ENCODE measurements at places on chromosomes 13 and 19.

- no peak for DNase-seq
Observed at GRCh38 chr13:42650506-42650905, 76.6 kb downstream of the TNFSF11 start.

- DNase-seq, result no peak
Observed at GRCh38 chr19:6023085-6023682, 45.2 kb upstream of the RANBP3 start.

- no peak for DNase-seq
Observed at GRCh38 chr13:36530050-36530789, 97.9 kb downstream of the CCNA1 start.

GRCh38 chr13:69108486-69108885 lies 999.1 kb upstream of the ATXN8OS start:
- no peak for DNase-seq

DNA sequence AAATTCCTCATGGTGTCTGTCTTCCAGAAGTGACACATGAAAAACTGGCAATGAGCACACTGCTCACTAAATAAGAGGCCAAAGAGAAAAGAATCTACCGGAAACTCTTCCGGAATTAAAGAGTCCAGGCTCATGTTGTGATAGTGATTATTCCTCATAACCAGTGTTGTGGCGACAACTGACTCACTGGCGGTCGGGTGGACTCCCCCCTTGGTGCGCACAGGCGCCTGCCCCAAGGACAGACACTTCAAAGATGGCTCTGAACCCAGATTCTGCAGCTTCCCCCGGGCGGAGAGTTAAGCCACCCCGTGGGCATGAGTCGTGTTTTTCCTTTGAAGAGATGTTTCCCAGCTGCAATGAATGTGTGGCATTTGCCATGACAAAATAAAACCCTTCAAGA lies 10.3 kb downstream of the IL17D start:
- no peak for DNase-seq

- DNase-seq, result no peak
Observed at GRCh38 chr13:23608701-23609413, 38.6 kb downstream of the TNFRSF19 start.

GRCh38 chr19:33256261-33256660 lies 30.6 kb upstream of the SLC7A10 start:
- DNase-seq, result no peak

DNA sequence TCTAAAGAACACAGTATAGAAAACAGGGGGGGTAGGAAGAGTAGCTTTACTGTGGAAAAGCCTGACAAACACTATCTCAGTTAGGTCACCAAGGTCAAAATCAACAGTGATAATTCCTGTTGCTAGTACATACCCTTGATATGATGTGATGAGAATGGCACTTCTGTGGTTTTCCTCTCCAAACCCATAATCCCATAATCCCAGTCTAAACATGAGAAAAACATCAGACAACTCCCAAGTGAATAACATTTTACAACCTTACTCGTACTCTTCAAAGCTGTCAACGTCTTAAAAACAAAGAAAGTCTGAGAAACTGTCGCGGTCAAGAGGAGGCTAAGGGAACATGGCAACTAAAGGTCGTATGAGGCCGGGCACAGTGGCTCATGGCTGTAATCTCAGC lies 137.6 kb downstream of the FOXO1 start:
- no peak for DNase-seq

GRCh38 chr13:77176350-77176749 lies 149.4 kb upstream of the FBXL3 start:
- DNase-seq, result no peak

DNA sequence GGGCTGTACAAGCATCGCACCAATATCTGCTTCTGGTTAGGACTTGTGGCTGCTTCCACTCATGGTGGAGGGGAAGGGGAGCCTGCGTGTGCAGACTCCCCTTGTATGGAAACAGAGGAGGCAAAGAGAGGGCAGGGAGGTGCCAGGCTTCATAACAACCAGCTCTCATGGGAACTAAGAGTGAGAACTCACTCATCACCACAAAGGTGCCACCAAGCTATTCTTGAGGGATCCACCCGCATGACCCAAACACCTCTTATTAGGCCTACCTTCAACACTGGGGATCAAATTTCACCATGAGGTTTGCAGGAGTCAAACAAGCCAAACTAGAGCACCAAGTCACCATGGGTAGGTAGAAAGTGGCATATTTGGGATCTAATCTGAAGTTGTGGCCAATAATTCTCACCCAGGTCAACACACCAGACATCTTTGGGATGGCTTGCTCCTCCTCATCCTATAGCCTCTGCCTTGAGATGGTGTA lies 46.4 kb downstream of the RUBCNL start:
- DNase-seq, result no peak

- DNase-seq, result no peak
Observed at GRCh38 chr13:78786459-78786858, 127.5 kb upstream of the OBI1 start.

- DNase-seq, result no peak
Observed at GRCh38 chr13:105363261-105364190, 1171.9 kb downstream of the EFNB2 start.

GRCh38 chr19:15287496-15287895 lies 44.8 kb downstream of the BRD4 start:
- no peak for DNase-seq

- no peak for DNase-seq
Observed at GRCh38 chr13:112441779-112442310, 65.7 kb downstream of the SPACA7 start.

- no peak for DNase-seq
Observed at GRCh38 chr19:56105090-56105701, 15.9 kb downstream of the ZNF787 start.

DNA sequence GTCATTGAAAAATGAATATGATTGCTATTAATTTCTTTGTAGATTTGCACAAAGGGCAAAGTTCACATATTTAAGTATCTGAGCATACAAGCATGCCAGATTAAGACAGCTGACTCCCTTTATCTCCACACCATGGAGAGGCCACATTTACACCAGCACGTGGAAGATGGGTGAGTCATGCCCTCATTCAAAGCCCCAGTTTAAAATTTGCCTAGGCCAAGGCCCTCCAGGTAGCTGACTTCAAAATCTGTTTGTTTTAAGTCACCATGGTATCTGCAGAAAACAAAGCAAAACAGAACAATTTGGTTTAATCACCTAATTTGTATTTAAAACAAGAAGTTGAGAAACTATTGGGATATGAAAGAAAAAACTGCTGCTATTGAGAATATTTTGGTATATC lies 109.2 kb downstream of the ESD start:
- DNase-seq, result no peak

DNA sequence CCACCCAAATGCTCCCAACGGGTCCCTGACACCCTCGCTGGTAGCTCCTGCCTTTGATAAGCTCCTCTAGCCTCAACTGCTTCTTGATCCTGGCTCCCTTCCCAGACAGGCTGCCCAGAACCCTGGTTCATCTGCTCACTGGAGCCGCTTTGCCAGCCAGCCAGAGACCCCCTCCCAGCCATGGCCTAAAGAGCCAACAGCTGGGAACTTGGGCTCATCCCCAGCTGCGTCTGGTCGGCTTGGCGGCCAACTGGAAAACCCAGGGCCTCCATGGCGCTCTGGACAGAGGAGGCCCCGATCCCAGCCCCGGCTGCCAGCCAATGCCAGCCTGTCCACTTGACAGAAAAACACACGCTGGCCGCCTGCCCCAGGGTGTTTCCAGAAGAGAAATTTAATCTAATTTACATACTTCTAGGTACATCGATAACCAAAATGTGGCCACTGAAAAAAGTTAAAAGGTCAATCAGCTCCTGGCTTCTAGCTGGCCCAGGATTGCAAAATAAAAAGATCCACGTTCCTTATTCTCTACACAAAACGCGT lies 3.0 kb upstream of the AKAP8L start:
- no peak for DNase-seq

GRCh38 chr13:65889368-65889767 lies 1340.8 kb downstream of the PCDH9 start:
- DNase-seq, result no peak

- no peak for DNase-seq
Observed at GRCh38 chr13:26749285-26749684, 11.3 kb downstream of the GPR12 start.

DNA sequence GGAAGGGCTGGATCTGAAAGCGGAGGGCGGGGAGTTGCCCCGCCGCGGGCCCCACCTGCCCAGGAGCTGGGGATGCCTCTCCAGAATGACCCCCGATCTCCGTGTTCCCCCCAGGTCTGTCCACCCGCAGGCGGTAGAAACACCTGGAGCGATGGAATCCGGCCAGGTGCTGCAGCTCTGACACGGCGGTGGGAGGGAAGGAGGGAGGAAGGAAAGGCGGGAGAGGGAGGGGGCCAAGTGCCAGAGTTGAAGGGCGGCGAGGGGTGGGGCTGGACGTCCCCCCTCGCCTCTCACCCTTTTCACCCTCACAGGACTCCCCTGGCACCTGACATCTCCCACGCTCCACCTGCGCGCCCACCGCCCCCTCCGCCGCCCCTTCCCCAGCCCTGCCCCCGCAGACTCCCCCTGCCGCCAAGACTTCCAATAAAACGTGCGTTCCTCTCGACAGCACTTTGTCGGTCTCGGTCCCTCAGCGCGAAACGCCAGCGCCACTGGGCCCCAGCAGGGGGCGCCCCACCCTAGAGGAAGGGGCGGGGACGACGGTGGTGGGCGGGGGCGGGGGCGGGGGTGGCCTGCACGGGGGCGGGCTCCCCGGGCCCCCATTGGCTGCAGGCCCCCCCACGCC lies 337 bp upstream of the FXYD7 start:
- DNase-seq, result no peak

- DNase-seq, result no peak
Observed at GRCh38 chr19:7228935-7229541, 65.2 kb downstream of the INSR start.

DNA sequence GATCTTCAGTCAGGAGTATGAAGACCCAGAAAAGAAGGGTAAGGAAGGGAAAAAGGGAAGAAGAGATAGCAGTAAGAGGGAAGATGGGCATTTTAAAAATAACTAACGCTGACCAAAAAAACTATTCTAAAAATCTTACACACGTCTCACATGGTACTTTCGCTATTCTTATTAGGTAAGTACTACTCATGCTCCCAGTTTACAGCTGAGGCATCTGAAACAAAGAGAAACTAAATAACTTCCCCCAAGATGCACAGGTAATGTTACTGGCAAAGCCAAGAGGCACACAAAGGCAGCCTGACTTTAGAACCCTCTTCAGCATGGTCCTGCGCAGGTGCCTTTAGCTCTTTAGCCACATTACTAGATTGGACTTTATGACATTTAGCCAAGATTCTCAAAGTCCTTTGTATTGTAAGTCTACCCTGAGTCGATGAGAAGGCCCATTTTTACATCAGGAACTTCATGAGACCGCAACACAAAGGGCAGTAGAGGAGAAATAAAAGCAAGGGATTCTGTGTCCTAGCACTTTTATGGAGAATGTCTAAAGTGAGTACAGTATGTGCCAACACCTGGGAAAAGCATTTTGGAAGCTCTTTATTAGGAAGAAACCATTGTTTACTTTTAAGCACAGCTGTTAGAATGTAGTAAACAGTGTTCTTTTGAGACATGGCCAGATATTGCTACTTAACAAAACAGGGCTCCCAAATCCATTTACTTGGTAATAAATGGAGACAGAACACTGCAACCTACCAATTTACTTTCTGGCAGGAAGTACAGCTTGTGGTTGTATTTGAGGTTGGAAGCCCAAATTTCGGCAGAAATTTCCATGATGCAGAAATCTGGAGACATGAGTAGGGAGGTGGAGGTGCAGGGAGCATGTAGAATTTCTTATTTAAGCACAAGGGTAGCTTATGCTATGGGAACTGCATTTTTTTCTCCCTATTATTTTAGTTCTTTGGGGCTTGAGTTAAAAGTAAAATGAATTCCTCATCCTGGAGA lies 250.7 kb downstream of the KCTD12 start:
- DNase-seq, result no peak

DNA sequence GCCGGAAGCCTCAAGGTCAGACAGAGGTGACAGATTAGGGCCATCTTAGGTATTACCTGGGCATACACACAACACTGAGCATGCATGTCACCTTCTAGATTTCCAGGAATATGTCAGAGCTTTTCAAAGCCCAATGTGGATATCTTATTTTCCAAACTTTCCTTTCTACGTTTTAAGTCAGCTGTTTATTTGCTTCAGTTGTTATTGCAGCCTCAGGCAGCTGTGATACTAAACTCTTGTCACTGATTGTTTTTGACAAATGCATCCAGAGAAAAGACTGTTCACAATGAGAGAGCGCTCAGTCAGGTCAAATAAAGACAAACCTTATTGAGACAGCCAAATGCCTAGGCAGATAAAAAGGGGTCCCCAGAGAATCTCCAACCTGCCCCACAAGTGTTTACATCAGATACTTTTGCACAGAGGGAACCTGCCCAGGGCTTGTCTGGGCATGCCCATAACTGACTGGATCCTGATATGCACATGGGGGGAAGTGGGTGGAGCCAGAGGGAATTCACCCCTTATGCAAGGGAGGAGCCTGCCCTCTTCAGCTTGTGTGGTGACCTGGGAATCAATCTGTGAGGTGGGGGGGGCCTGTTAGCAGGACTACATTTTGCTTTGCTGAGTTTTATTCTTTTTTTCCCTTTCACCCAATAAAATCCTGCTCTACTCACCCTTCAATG lies 28.5 kb downstream of the MED4 start:
- no peak for DNase-seq

- no peak for DNase-seq
Observed at GRCh38 chr19:30549151-30549550, 177.0 kb downstream of the ZNF536 start.

DNA sequence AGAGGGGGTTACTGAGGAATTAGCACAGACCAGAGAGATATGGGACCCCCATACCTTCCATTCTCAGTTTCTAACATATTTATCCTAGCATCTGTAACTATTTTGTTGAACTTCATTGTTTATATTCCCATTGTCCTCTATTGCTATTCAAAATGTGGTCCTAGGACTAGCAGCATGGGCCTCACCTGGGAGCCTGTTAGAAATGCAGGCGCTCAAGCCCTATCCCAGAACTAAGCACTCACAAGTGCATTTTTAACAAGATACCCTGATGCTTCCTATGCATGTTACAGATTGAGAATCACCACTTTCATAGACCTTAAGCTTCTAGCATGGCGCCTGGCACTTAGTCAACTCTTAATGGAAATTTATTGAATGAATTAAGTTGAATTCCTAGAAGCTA lies 58.3 kb upstream of the TDRD3 start:
- no peak for DNase-seq

- DNase-seq, result no peak
Observed at GRCh38 chr19:56294549-56294948, 20.1 kb downstream of the ZSCAN5A start.

DNA sequence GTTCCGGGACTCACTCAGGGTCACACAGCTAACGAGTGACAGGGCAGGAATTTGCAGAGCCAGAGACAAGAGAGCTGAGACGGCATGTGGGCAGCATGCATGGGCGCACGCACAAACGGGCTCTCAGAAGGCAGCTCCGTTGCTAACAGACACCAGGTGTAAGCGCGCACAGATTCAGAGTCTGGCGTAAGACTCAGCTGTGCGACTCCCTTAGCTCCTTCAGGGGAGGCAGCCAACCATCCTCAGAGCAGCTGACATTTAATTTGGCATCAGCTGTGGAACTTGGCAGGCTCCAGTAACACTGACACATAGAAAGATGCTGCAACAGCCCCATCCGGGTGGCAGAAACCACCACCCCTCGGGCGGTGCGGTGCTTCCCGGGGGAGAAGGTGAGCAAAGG lies 7.5 kb upstream of the TM6SF2 start:
- DNase-seq, result no peak

All from SK-N-DZ (cell line).